ENCODE measurements at places on chromosomes 2 and 18.
A peak's percentile ranks its signal among the peaks of the same experiment; 100 is the strongest.

GRCh38 chr18:5197032-5197434 is at the start of gene AKAIN1:
Gene AKAIN1, minus strand, starts transcription at chr18:5197257. Its CDS starts 204 bp downstream, at chr18:5197053.
- DNase-seq, result no peak

- peak; percentile 11 for DNase-seq
These were observed 136.1 kb upstream of the PID1 start for GRCh38 chr2:229407170-229407569.

- no peak for DNase-seq
These were observed 279.1 kb downstream of the ZEB2 start for GRCh38 chr2:144240656-144241339.

GRCh38 chr2:222294996-222295367 is 3.8 kb downstream of the PAX3 start:
- no peak for DNase-seq

DNA sequence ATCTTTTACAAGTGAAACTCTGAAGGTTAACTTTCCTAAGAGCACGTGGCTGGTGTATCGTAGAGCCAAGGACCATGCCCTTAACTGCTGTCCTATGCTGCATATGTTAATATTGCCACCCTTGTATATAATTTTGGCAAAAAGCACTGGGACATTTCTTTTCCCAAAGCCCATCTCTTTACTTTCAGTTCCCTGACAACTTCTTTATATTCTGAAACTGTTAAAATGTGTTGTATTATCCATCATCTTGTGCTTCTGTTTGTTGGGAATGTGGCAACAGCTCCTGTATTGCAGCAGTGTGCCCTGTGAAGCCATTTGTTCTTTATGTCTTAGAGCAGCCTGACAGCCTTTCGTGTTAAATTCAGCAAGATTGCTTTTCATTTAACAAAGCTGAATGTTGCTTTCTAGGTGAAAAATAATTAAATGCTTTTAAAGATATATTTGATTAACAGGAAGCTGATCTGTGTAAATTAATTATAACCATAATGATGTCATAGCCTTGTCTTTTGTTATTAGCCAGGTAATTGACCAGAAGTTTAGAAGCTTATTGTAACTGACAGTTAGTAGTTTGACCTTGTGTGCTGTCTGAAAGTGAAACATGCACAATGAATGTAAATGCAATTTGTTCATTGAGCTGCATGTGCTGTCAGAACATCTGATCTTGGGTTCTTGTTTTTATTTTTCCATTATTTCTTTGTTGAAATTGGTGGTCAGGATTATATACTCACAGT is 9.7 kb downstream of the RHBDD1 start:
- no peak for DNase-seq

DNA sequence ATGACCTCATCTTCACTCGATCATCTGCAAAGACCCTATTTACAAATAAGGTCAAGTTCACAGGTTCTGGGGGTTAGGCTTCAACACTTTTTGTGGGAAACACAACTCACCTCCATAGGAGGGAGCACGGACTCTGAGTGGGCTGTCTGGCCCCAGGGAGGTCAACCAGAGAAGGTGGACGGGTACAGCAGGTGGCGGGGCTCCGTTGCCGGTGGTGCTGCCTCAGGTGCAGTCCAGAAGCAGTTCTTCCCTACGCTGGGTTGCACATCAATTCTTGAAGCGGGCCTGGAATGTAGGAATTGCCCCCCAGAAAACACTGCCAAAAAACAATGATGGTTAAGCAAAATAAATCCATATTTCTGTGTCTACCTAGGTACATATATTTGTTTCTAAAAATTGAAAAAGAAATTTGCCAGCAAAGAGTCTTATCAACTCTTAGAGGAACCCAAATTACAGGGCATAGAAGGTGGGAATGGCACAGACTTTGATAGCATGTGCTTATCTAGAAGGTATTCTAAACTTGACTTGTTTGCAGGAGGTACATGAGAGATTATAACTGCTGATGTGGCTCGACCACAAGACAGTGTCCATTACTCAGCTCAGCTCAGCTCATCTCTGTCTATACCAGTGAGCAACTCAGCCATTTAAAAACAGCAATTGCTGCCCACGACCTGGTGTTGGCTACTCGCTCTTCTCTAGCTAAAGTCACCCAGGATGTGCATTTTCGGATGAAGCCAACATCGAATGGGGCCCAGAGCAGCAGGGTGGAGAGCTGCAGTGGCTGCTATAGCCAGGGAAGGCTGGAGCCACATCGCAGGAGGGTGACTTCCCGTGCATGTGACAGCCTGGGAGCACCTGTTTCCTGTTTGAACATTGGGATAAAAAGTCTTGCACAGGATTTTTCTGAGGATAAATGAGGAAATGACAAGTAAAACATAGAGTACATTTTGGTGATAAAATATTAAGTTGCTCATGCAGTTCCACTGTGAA is 128.7 kb downstream of the RNF144A start:
- DNase-seq, result no peak

GRCh38 chr18:43279015-43279744 is 1.9 kb upstream of the SYT4 start:
- DNase-seq, result no peak

- DNase-seq, result no peak
These were observed 220.5 kb downstream of the TWIST2 start for GRCh38 chr2:239068411-239068810.

DNA sequence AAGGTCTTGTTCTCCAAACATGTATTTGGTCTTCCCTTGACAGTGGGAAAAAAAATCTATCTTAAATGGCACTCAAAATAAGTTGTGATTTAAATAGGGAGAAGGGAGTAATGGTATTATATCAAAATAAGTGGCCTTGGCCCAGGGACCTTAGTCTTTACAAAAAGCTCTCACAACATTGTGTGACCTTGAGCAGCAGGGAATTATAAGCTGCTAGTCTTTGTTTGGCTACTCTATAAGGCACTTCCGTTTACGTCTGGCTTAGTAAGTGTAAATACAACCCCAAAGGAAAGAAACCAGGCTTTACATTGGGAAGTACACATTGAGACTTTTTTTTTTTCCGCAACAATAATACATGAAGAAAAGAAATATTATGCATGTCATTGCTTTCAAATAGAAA is 734.0 kb upstream of the LINC00305 start:
- no peak for DNase-seq

DNA sequence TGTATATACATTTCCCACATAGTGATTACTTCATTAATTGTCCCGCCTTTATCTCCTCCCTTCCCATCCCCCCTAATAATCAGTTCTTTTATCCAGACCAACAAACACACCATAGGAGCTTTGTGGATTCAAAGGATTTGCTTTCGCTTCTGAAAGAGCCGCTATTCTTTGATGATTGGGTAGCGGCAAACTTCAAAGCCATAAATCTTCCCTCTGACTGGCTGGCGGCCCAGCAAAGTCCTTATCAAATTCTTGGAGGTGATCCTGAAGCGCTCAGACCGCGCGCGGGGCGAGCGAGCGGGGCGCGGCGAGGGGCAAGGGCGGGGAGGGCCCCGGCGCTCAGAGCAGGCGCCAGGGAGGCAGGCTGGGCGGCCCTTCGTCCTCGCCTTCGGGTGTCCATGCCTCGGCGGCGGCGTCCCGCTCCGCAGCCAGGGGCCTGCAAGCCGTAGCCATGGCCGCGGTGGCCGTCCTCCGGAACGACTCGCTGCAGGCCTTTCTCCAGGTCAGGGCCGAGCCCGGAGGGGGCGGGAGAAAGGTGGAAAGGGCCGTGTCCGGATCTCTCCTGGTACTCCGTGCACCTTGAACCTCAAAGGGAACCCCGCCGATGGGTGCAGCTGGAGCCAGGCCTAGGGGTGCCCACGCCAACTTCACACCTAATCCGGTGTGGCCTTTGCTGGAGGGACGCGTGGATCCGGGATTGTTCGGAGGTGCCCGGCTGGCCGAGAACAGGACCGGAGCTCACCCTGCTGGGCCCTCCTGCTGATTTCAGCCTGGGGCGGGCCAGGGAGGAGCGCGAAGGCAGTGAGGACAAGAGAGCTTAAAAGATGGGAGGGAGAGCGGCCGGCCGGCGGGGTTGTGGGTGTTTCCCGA is at the start of gene SP5:
Gene SP5, plus strand, starts transcription at position 276 of the 870 bp plus-strand sequence. Its CDS starts 176 bp downstream, at position 452.
- no peak for DNase-seq

DNA sequence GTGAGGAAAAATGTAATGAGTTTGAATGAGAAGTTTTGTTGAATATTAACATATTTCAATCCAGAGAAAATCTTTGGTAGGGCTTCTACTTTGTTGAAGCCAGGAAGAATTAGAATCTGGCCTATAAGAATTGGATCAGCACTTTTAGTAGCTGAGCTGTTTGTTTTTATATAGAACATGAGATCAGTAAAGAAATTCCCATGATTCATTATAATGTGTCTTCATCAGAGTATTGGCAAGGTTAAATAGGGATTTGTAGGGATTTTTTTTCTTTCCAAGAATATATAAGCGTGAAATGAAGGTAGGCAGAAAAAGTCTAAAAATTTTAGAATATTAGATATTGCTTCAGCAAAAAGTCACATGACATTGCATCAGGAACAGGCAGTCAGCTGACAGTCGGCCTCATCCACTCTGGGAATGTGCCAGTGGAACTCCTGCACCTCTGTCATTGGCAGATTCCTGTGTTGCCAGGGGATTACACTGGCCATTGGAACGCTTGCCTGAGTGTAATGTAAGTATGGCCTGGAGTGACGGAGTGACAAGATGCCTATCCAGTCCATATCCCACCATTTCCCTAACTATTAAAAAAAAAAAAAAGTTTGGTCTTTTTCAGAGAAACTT is 60.6 kb downstream of the SERTAD2 start:
- no peak for DNase-seq

- DNase-seq, result no peak
These were observed 451.9 kb downstream of the ARHGAP15 start for GRCh38 chr2:143581134-143581533.

GRCh38 chr18:39770399-39770798 is 2184.6 kb upstream of the PIK3C3 start:
- DNase-seq, result no peak

- no peak for DNase-seq
These were observed 314.8 kb downstream of the TSN start for GRCh38 chr2:122070241-122070731.

DNA sequence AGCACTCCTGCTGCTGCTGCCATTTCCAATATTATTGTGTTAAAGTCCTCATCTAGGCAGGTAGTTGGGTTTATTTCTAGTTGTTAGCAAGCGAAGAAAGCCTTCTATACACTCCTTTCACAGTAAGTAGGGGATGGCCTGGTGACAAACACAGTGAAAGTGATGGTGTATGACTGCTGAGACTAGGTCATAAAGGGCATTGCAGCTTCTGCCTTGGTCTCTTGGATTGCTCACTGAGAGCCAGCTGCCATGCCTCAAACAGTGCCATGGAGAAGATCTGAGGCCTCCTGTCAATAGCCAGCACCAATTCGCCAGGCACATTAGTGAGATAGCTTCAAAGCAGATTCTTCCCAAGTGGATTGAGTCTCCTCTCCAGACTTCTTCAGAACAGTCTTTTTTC is 27.6 kb upstream of the MSTN start:
- DNase-seq, result no peak

- no peak for DNase-seq
These were observed 47.8 kb downstream of the INPP4A start for GRCh38 chr2:98492441-98492840.

GRCh38 chr2:179273461-179273962 is 8.9 kb upstream of the SESTD1 start:
- peak; percentile 2 for DNase-seq

GRCh38 chr2:173613386-173613785 is 258.7 kb downstream of the CDCA7 start:
- DNase-seq, result no peak

DNA sequence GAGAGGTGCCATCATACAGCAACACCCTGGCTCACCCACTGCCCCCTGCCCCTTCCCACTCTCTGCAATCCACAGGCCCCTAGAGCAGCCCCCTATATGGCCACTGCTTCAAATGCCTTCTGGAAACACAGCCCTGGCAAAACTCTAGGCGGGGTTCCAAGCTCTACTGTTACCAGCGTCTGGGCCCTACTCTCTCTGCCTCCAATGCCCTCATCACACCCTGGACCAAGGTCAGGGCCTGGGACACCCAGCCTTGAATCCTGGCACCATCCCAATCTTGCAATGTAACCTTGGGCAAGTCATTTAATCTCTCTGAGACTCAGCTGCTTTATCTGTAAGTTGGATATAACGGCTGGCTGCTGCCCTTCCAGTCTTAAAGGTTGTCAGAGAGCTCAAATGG is 39.2 kb upstream of the LOXHD1 start:
- no peak for DNase-seq

GRCh38 chr2:185628985-185629384 is 109.6 kb upstream of the FSIP2 start:
- DNase-seq, result no peak

DNA sequence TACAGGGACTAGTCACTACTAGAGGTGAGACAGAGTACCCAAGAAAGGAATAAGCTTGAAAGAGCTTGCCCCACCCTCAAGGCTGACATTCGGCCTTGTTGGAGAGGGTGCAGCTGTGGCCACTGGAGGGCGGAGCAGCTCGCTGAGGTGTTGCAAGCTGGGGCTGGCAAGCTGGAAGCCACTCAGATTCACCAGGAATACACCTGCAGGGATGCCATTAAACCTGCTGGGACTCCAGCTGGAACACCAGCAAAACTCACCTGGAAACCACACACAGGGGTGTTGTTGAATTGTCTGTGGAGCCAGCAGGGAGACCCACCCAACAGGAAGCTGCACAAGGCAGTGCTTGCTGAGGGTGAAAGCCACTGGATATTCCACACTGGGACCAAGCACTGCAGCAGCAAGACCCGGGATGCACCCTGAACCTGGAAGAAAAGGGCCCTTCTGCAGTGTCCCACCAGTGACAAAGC is 26.1 kb downstream of the KCTD18 start:
- DNase-seq, result no peak

DNA sequence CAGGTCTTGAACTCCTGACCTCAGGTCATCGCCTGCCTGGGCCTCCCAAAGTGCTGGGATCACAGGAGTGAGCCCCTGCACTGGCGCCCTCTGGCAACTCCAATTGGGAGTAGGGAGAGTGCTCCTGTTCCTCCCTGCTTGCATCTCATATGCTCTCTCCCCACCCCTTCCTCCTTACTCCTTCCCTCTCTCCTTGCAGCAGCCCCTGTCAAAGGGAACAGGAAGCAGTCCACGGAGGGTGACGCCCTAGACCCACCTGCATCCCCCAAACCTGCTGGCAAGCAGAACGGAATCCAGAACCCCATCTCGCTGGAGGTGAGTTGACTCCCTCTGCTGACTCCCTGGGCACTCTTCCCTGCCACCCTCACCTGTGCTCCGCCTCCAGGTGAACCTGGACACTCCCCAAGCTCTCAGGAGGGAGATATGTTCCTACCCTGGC is 10.7 kb downstream of the ARID5A start:
- no peak for DNase-seq

- no peak for DNase-seq
These were observed 457.3 kb downstream of the ADCYAP1 start for GRCh38 chr18:1361936-1362335.

DNA sequence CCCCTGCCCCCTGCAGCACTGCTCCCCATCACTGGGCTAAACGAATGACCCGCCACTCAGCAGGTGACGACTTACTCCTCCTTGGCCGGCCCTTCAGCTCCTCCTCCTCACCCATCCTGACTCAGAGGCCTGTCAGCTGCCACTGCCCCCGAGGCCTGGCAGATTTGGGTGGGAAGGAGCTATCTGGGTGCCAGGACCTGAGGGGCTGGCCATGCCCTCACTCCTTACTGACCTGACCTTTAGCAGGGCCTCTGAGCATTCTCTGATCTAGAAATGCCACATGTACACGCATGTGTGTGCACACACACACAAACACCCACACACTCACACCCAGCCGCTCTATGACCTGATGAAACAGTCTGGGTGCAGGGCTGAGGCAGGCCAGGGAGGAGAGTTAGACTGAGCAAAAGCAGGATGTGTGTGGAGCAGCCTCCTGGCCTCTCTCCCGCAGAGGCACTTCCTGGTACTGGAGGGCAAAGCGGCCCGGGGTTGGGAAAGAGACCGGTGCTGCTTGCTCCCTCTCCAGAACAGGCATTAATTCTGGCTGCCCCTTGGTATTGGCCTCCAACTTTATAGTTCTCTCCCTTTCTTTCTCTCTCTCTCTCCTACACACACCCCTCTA is 68.0 kb downstream of the ZFP36L2 start:
- no peak for DNase-seq
